GM12878 (cell line): ENCODE measurements at places on chromosomes 2 and 18.

GRCh38 chr2:187493877-187494568 is 46.0 kb upstream of the CALCRL start:
- DNase-seq: no peak

DNA sequence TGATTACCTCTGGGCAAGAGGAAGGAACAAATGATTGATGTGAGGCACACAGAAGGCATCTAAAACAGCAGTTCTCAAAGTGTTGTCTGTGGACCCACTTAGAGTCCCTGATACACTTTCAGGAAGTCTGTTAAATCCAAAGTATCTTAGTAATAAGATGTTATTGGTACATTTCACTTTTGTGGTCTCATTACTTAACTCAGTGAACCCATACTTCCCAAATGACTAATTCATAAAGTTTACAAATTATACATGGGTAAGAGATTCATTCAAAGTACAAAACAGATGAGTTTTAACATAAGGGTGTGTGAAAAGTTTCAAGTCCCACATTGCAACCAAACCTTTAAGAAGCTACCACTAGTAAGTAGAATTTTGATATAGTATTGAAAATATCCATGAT is 440.5 kb downstream of the NUP35 start:
- no peak for DNase-seq

DNA sequence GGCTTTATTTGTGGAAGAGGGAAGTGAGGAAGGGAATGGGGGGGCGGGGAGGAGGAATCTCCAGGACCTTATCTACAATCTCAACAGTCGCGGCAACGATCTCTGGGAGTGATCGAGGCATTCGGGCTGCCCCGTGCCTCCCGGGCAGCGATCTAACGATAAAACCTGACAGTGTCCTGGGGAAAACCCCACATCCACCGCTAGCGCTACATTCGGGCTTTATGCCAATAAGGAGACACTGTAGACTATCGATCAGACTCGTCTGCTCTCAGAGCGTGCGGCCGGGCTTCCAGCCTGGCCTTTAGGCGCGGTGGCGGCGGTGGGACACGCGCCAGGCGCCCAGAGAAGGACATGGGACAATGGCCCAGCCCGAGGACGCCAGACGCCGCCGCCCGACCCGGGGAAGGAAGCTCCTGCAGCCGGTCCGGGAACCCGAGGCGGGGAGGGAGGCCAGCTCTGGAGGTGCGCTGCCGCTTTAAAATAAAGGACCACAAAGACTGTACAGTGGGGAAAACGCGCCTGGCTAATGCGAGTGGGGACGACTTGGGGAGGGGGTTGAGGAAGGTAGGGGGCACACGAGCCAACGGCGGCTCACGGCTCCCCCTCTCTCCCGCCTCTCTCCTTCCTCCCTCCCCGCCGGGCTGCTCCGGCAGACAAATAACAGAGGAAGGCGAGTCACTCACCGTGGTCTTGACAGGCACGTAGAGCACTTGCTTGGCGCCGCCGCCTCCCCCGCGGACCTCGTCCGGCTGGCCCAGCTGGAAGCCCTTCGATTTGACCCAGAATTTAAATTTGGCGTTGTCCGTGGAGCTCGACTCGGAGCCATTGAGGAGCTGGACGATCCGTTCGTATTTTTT is 2.2 kb downstream of the NOL4 start:
- no peak for DNase-seq

GRCh38 chr2:209441541-209441940 is 17.7 kb downstream of the MAP2 start:
- DNase-seq: no peak

GRCh38 chr2:144459937-144460336 is 60.0 kb downstream of the ZEB2 start:
- DNase-seq: no peak

GRCh38 chr2:26298638-26299393 is 47.1 kb upstream of the SELENOI start:
- peak; percentile 9 for DNase-seq

- DNase-seq: no peak
Observed at GRCh38 chr2:202822411-202822810, 49.2 kb downstream of the ICA1L start.

DNA sequence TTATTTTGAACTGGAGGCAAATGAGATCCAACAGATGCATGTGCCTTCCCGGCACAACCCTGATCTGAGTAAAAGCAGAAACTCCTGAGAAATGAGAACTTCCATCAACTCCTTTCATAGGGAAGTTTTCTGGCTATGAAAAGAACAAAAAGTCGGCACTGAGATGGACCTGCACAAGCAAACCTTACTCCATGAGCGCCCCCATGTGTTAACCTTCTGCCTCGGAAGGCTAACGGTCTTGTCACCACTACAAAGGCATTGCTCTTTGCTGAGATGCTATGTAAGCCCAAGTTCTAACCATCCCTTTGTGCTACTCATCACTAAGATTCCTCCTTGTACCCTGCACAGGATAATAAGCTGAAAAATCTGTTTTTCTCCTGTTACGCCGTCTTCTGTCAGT is 57.3 kb upstream of the SULT1C3 start:
- no peak for DNase-seq

- DNase-seq: no peak
Observed at GRCh38 chr18:13909141-13909940, 6.0 kb downstream of the MC2R start.

GRCh38 chr18:7889515-7889914 is 322.4 kb downstream of the PTPRM start:
- DNase-seq: no peak

GRCh38 chr2:168594778-168595177 is 138.7 kb downstream of the CERS6 start:
- DNase-seq: peak; percentile 54

GRCh38 chr2:136750065-136750464 is 15.3 kb upstream of the THSD7B start:
- DNase-seq: no peak

- no peak for DNase-seq
Observed at GRCh38 chr2:189446780-189447179, 5.5 kb downstream of the WDR75 start.

- peak; percentile 13 for DNase-seq
Observed at GRCh38 chr2:149463328-149464002, 124.1 kb downstream of the MMADHC start.
